ENCODE measurements at places on chromosomes 3 and 15.

- peaks cover 24% of the 10 kb centered on the region for H3K4me1 ChIP-seq
- H3K4me3 ChIP-seq = no peak overlapping the region
- no peaks in the 10 kb centered on the region for H3K27me3 ChIP-seq
Observed at GRCh38 chr3:100106094-100106493, 8.2 kb downstream of the FILIP1L start.

- no peak overlapping the region for H3K27ac ChIP-seq
- no peaks in the 10 kb centered on the region for H3K36me3 ChIP-seq
- DNase-seq = no peak
- H3K4me1 ChIP-seq = 0 out of 2 replicates have a peak, but pooled peaks cover 2% of the 10 kb centered on the region
- no peak overlapping the region for H3K4me3 ChIP-seq
Observed at GRCh38 chr15:78418686-78419085, 19.3 kb upstream of the IREB2 start.

GRCh38 chr3:20028905-20029331, 11.3 kb upstream of the KAT2B start:
- no peak overlapping the region for H3K27ac ChIP-seq
- H3K4me3 ChIP-seq = no peak overlapping the region
- no peaks in the 10 kb centered on the region for H3K4me1 ChIP-seq
- no peaks in the 10 kb centered on the region for H3K27me3 ChIP-seq

GRCh38 chr15:87197981-87198380, 1058.6 kb downstream of the NTRK3 start:
- H3K36me3 ChIP-seq = no peaks in the 10 kb centered on the region
- no peak for DNase-seq
- H3K27me3 ChIP-seq = no peaks in the 10 kb centered on the region

- H3K4me3 ChIP-seq = no peak overlapping the region
- DNase-seq = no peak
- no peaks in the 10 kb centered on the region for H3K36me3 ChIP-seq
- H3K27ac ChIP-seq = no peak overlapping the region
- no peaks in the 10 kb centered on the region for H3K4me1 ChIP-seq
Observed at GRCh38 chr3:148389916-148390315, 307.8 kb upstream of the AGTR1 start.

DNA sequence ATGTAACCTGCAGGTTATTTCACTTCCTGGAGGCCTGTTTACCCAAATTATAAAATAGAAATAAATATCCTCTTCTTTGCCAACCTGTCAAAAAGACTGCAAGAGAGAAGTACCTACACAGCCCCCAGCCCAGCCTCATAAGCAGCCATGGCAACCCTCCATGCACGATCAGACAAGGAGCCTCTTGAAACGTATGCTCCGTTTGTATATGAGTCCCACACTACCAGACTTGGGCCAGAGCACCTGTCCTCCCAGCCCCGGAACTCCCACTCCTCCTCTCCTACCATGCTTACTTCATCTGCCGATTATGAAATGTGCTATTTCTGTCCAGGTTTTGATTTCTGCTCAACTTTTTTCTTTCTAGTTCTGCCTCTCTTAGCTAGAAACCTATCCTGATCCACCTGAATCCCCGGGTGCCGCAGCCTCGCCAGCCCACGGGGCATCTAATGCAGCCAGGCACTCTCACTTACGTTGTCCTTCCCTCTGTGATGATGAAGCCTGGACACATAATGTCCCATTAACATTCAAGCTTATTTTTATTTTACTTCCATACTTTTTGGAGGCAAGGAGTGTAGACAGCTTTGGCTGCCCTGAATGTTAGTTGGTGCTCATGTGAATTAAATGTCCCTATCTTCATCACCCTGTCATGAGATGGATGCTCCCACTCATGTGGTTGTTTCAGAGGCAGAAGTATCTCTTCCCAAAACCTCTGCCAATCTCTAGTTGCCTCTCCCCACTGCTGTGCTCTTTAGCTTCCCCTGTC, 73.8 kb downstream of the MB21D2 start:
- H3K36me3 ChIP-seq = no peaks in the 10 kb centered on the region
- peaks cover 6% of the 10 kb centered on the region for H3K27me3 ChIP-seq
- DNase-seq = no peak
- H3K4me1 ChIP-seq = no peaks in the 10 kb centered on the region

DNA sequence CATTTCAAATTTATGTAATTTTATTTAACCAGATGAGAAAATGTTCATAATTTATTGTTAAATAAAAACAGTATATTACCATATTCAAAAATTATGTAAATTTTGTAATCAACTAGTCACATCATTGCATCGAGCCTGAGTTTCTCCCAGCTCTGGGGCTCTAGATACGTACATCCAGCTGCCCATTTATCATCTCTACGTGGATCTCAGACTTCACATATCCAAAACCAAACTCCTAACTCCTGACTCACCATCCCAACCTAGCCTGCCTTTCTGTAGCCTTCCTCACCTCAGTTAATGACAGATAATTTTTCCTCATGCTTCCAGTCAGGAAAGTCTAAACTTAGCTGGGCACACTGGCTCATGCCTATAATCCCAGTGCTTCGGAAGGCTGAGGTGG, 194.8 kb downstream of the SSR3 start:
- no peak overlapping the region for H3K27ac ChIP-seq
- no peaks in the 10 kb centered on the region for H3K4me1 ChIP-seq
- peaks cover 5% of the 10 kb centered on the region for H3K27me3 ChIP-seq
- no peaks in the 10 kb centered on the region for H3K36me3 ChIP-seq
- no peak for DNase-seq

DNA sequence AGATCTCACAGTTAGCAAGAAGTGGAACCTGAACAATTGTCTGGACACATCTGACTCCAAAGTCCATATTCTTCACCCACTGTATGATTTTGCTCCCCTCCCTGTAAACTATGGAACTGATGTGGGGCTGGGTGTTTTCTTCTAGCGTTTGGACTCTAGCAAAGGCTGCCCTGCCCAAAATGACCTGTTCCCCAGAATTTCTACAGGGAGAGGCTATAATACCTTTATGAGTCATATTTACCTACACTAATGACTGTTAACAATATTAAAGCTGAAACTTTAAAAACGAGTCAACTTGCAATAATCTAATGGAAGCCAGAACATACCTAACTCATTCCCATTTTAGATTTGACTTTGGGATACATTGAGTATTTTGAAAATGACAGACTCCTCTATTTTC, 531.2 kb upstream of the CFAP20DC start:
- H3K27ac ChIP-seq = no peak overlapping the region
- H3K4me3 ChIP-seq = no peak overlapping the region
- no peaks in the 10 kb centered on the region for H3K36me3 ChIP-seq
- peaks cover 15% of the 10 kb centered on the region for H3K4me1 ChIP-seq
- no peak for DNase-seq
- H3K27me3 ChIP-seq = no peaks in the 10 kb centered on the region

- no peak overlapping the region for H3K4me3 ChIP-seq
- H3K4me1 ChIP-seq = no peaks in the 10 kb centered on the region
- peak; percentile 46 for DNase-seq
- no peak overlapping the region for H3K27ac ChIP-seq
- no peaks in the 10 kb centered on the region for H3K27me3 ChIP-seq
- H3K36me3 ChIP-seq = peaks cover 86% of the 10 kb centered on the region
Observed at GRCh38 chr15:90087454-90088154, 14.7 kb downstream of the IDH2 start.

DNA sequence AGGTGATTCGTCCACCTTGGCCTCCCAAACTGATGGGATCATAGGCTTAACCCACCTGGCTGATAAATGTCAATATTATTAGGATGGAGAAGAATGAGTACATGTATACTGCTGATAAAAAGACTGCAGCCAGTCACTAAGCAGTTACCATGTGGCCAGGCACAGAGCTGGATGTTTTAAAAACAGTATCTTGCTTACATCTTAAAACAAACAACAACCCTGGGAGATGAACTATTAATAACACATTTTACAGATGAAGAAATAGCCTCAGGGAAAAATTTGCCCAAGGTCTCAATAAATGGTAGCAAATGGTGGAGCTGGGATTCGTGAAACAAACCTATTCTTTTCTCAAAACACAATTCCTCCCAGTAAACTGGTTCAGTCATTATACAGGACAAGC, 18.1 kb downstream of the IL17RD start:
- H3K27ac ChIP-seq = no peak overlapping the region
- no peaks in the 10 kb centered on the region for H3K4me1 ChIP-seq
- DNase-seq = no peak
- H3K27me3 ChIP-seq = peaks cover 15% of the 10 kb centered on the region

DNA sequence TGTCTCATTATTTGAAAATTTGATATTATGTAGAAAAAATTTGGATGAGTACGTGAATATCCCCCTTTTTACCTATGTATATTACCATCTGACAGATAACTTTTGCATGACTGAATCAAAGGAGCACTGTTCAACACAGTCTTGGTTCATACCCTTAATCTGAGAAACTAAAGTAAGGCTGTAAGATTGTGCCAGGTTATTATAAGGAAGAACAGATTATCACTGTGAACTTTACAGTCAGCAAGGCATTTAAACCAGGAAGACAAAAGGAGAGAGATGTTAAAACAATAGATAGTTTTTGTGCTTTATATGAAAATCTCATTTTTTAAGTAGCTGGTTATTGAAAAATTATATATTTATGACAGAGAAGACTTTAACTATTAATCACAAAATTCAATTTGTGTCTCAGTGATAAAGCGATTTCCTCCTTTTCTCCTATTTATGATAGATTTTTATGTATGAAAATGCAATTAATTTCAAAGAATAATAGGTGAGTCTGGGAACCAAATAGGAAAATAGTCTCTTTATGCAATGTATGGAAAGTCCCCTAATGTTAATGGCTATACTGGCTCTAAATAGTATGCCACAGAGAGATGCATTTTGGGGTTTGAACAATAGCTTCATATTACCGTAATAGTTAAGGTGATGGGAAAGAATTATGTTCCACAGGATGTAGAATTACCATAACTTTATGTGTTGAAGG, 33.4 kb downstream of the PLCL2 start:
- DNase-seq = no peak
- H3K4me1 ChIP-seq = no peaks in the 10 kb centered on the region
- no peaks in the 10 kb centered on the region for H3K36me3 ChIP-seq

GRCh38 chr3:54309601-54310000, 187.2 kb downstream of the CACNA2D3 start:
- H3K27ac ChIP-seq = no peak overlapping the region
- no peak overlapping the region for H3K4me3 ChIP-seq
- DNase-seq = no peak
- no peaks in the 10 kb centered on the region for H3K36me3 ChIP-seq
- no peaks in the 10 kb centered on the region for H3K27me3 ChIP-seq

DNA sequence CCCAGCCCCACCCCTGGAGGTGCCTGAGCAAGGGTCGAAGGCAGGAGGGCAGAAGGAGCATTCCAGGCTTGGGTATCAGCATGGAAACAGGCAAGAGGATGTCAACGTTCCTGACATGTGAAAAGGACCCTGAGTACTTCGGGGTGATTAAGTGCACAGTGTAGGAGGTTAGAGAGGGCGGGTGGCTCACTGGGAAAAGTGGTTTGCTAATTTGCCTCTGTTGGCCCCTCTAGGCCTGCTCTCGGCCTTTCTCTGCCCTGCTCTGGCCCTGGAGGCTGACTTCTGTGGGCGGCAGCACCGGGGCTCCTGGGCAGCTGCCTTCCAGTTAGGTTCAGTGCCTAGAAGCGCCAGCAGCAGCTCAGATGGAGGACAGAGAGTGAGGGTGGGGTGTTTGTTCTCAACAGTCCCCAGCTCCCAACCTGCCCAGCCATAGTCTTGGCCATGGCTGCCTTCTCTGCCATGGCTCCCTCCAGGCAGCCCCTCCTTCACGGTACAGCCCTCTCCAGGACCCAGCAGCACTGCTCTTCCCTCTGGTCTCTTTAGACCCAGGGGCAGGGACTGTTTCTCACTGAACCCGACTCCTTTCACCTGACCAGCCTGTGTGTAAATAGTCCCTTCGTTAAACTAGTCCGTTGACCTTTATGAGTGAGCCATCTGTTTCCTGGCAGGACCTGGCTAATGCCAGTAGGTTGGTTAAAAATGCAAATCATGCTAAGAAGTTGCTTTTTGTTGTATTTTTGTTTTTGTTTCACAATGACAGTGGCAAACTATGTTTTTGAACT, 107.1 kb upstream of the TPM1 start:
- no peaks in the 10 kb centered on the region for H3K4me1 ChIP-seq
- H3K27ac ChIP-seq = no peak overlapping the region
- H3K4me3 ChIP-seq = no peak overlapping the region
- no peak for DNase-seq
- peaks cover 8% of the 10 kb centered on the region for H3K27me3 ChIP-seq

GRCh38 chr3:122151480-122151879, 32.0 kb upstream of the CASR start:
- H3K4me3 ChIP-seq = no peak overlapping the region
- no peaks in the 10 kb centered on the region for H3K36me3 ChIP-seq
- H3K4me1 ChIP-seq = no peaks in the 10 kb centered on the region
- no peak overlapping the region for H3K27ac ChIP-seq
- H3K27me3 ChIP-seq = no peaks in the 10 kb centered on the region

- no peak overlapping the region for H3K27ac ChIP-seq
- H3K4me1 ChIP-seq = no peaks in the 10 kb centered on the region
- no peak for DNase-seq
- H3K36me3 ChIP-seq = no peaks in the 10 kb centered on the region
- H3K4me3 ChIP-seq = no peak overlapping the region
Observed at GRCh38 chr15:65312400-65312916, 8.0 kb downstream of the RNU5B-1 start.

GRCh38 chr15:58506064-58506490, 74.3 kb downstream of the LIPC start:
- no peak overlapping the region for H3K27ac ChIP-seq
- no peaks in the 10 kb centered on the region for H3K4me1 ChIP-seq
- no peaks in the 10 kb centered on the region for H3K36me3 ChIP-seq
- no peak for DNase-seq

DNA sequence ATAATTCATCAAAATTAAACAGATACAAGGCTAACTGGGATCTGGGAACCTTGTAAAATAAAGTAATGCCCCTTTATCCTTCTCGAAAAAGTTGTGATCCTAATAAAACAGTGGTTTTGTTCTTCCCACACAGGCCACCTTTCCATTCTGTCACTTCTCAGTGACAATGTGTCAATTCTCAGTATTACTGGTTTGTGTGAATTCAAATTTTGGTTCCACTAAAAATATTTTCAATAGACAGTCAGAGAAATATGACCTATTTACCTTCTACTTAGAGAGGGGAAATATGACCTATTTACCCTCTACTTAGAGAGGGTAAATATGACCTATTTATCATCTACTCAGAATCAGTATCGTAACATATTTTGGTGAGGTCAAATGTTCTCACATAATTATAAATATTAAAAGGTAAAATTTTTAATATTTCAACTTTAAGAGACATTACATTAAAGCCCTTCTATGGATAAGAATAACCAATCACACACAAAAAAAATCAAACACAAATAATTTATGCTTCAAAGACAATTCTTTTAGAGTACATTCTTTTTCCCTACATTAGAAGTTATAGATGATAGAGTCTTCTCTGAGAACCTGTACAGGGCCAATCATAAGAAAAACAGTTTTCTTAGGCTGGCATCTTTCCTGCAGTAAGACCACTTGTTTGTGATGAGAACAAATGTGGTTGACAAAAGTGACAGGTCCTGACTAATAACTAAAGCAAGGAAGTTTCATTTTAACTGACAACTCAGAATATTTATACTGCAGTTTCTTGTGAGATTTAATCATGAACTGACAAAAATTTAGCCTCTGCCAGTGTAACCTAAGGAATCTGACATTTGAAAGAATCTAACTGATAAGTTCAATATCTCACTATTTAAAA, 323.3 kb downstream of the DIPK2A start:
- H3K27me3 ChIP-seq = no peaks in the 10 kb centered on the region
- no peak overlapping the region for H3K4me3 ChIP-seq
- H3K27ac ChIP-seq = no peak overlapping the region
- H3K36me3 ChIP-seq = no peaks in the 10 kb centered on the region

- no peak overlapping the region for H3K4me3 ChIP-seq
- no peaks in the 10 kb centered on the region for H3K27me3 ChIP-seq
- no peak overlapping the region for H3K27ac ChIP-seq
- DNase-seq = no peak
- no peaks in the 10 kb centered on the region for H3K4me1 ChIP-seq
Observed at GRCh38 chr3:43582866-43583265, 38.9 kb downstream of the ANO10 start.
